Kidney epithelial cell (primary cell): ENCODE measurements at places on chromosomes 11 and 22.

DNA sequence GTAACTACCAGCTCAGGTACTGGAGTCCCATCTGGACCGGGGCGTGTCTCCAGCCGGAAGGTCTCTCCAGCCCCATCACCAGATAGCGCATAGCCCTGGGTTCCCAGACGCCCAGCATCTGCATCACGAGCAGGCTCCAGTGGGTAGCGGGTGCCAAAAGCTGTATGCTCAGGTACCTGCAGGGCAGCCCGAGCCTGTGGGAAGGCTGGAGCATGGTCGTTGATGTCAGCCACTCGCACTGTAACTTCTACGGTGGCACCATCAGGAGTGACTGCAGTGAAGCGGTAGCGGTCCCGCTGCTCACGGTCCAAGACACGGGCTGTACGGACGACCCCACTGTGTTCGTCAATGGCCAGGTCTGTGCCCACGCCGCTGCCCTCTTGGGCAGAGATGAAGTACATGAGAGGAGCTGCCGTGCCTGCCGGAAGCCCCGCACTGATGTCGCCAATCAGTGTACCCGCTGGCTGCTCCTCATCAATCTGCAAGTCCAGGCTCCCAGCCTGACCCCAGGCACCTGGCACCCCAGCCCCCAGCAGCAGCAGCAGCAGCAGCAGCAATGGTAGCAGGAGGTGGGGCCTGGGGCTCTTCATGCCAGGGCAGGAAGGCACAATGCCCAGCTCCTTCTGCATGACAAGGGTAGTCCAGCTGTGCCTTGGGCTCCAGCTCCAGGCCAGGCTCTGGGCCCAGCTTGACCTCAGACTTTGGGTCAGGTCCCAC is 14.5 kb downstream of the DCHS1 start:
- DNase-seq: no peak

- DNase-seq: peak; percentile 21
These were observed 58.2 kb downstream of the ACER3 start for GRCh38 chr11:76918941-76919386.

- DNase-seq: no peak
These were observed 45.3 kb downstream of the USP35 start for GRCh38 chr11:78234006-78234405.

- DNase-seq: no peak
These were observed 265.4 kb upstream of the PLET1 start for GRCh38 chr11:112525844-112526590.

- no peak for DNase-seq
These were observed 37.9 kb downstream of the TENM4 start for GRCh38 chr11:79402912-79403311.

DNA sequence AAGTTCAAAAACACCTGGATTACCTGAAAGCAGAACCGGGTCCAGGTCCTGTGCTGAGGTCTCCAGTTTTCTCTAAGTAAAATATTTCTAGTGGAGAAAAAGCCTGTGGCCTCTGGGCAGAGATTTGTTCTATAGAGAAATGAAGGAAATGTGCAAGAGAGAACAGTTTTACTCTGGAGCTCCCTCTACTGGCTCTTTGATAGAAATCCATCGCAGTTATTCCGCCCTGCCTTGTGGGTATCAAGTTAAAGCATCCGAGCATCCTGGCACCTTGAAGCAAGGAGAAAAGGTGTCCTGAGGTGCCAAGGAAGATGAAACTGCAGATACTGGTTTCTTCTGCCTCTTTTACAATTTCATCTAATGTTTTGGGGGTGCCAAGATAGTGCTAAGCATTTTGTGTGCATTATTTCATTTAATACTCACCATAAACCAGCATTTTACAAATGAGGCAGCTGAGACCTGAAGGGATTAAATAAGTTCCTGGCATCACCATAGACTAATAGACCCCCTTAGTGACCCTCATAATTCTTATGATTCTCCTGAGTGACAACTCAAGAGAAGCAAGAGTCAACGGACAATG is 113.1 kb upstream of the HSD17B12 start:
- DNase-seq: no peak

GRCh38 chr11:24157316-24157715 is 339.5 kb upstream of the LUZP2 start:
- no peak for DNase-seq

DNA sequence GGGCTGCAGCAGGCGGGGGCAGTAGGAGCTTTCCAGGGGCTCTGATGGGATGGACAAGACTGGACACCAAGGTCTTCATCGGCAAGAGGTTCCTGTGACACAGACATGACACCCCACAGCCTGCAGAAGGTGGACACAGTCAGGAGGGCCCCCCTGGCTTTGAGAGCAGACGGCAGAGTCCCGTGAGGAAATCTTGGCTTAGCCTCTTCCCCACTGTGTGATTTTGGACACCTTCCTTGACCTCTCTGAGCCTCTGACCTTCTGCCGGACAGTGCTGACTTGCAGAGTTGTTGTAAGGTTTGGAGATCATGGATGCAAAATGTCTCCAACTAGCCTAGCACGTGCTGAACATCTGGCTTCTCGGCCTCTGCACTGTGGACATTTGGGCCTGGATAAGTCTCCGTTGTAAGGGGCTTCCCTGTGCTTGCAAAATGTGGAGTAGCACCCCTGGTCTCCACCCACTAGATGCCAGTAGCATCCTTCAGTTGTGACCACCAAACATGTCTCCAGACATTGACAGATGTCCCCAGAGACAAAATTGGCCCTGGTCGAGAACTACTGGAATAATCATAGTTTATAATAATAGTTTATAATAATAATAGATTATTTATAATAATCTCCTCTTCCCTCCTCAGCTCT is 54.6 kb downstream of the MCM5 start:
- no peak for DNase-seq

DNA sequence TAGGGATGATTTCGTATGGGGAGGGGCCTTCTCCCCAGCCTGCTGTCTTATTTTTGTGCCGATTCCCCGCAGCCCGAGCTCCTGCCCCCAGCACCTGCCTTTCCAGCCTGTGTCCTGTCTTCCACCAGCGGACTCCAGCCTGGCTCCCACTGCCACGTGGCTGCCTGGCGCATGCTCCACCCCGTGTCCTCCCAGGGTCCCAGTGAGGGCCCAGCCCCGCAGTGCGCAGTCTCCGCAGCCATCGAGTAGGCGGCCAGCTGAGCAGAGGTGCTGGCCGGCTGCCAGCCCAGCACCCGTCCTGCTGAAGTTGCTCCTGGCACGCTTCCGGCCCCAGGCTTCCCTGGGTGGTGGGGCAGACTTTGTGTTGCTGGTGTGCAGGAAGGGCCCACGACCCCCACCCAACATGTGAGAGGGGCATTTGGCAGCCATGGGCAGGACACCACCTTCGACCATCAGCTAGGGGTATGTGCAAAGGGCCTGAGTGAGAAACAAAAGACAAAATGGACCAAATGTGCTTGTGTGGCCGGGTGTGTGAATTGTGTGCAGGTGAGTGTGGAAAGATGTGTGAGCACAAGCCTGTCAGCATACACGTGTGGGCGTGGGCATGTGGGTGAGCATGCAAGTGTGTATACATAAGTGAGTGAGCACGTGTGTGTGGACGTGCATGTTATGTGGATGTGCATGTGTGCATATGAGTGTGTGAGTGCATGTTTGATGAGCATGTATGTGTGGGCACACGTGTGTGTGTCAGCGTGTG is 55.9 kb downstream of the RTN4R start:
- no peak for DNase-seq

DNA sequence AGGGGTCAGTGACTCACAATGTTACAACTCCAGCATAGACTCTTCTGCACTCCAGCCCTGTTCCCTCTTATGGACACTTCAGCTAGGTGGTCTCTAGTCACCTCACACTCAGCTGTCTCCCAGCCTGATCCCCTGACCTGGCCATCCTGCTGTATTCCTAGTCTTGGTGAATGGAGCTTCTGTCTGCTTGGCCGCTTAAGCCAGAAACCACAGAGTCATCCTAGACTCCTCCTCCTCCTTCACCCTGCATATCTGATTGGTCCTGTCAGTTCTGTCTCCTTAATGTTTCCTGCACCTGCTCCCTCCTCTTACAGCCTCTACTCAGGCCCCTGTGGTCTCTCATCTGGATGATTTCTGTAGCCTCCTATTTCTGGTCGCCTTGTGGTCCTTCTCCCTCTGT is 144.9 kb downstream of the HIPK3 start:
- DNase-seq: peak; percentile 7

DNA sequence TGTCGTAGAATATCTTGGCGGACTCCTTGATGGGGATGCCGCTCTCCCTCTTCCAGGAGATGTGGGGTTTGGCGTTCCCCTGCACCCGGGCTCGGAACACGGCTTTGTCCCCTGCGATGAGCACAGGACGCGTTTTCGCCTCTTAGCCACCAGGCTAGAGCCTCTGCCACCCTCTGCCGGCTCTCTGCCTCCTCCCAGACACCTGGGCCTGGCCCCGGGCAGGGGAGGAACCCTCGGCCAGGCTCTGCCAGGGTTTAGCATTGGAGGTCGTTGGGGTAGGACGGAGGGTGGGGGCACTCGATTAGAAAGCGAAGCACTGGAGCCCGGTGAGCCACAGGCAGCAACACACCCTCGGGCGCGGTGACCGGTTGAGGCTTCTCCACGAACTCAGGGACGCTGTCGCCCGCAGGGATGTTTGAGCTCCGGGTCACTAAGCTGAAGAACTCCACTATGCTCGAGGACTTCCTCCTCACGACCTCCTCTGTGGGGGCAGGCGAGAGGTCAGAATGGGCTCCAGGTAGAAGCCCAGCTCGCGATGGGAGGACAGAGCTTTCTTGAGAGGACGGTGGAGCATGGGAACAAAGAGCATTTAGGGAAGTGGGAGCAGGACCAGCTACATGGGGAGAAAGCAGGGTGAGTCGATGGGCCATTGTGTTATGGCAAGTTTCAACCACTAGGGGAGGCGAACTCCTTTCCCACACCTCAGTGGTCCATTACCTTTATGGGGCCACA is 4.3 kb downstream of the IGSF22 start:
- no peak for DNase-seq

- no peak for DNase-seq
These were observed 33.7 kb upstream of the EI24 start for GRCh38 chr11:125535585-125535984.

DNA sequence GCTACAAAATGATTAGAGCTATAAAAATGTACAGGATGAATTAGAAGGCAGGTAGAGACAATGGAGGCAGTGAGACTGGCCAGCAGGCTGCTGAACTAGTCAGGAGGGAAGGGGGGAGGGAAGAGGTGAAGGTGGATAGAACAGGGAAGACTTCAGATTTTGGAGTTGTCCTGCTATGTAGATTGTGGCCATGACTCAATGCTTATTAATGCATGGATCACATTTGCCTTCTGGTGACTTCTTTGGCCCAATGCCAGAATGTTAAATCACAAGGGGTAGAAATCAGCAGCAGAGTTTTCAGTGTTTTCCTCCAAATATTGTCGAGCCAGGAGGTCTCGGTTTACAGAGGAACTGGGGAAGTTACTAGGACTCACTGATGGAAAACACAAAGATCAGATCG is 346.6 kb downstream of the AASDHPPT start:
- peak; percentile 56 for DNase-seq

- no peak for DNase-seq
These were observed 8.3 kb upstream of the SORL1-AS1 start for GRCh38 chr11:121460941-121461514.

GRCh38 chr11:35182317-35182939 is 43.5 kb downstream of the CD44 start:
- no peak for DNase-seq

DNA sequence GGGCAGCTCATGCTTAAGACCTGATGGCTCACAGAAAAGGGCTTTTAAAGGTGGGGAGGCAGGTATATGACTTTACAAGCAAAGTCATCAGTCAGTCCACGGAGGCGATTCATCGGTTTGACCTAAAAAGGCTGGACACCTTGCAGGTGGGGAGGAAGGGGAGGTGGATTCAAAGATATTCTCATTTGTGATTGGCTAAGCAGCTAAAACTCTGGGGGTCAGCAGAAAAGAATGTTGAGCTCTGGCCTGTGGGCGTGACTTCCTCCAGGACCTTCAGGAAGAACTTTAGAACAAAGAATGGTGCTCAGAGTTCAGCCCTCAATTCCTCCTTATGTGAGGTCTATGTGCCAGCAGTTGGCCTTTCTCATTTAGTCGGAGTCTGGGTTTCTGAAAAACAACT is 78.3 kb upstream of the LMO1 start:
- no peak for DNase-seq

- no peak for DNase-seq
These were observed 78.2 kb upstream of the NARS2 start for GRCh38 chr11:78652843-78653239.

DNA sequence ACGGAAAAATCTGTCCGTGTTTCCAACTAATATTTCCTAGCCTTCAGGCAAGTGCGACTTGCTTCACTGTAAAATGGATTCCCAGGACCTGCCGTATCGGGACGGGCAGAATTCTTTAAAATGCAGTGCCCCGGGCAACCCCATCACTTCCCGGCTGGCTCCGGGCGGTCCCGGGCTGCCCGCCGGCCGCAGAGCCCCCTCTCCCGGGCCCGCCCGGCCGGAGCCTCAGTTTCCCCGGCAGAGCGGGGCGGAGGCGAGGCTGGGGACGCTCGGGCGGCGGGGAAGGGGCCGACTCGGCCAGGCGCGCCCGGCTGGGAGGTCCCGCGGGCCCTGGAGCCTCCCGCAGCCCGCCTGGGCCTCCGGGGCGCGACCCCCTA is 84.2 kb upstream of the WNT7B start:
- no peak for DNase-seq

DNA sequence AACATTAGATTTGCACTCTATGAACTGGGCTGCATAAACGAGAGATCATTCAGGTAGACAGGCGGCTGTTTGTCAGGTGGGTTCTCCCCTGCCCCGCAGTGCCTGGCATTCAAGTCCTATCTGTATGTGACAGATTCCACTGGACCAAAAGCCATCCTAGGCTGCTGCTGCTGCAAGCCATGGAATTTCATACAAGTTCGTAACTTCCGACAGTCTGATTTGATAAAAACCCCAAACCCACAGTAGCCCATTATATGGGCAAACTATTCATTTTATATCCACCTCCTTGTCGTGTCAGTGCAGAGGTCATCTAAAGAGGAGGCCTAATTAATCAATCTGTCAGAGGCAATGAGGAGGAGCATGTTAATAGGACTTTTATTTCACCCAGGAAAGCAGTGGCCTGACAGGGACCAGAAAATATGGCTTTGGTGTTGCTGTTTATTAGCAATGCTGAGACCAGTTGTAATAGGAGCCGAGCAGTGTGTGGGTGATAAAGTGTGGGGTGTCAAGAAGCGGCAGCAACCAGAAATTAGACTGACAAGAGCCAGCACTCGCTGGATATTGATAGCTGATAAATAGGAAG is 124.2 kb downstream of the ARL14EP start:
- DNase-seq: no peak

GRCh38 chr11:112769170-112769569 is 192.1 kb upstream of the NCAM1 start:
- DNase-seq: no peak

- DNase-seq: no peak
These were observed 7.9 kb downstream of the NCAPD3 start for GRCh38 chr11:134215836-134216235.

GRCh38 chr11:32103941-32104340 is 13.1 kb downstream of the RCN1 start:
- DNase-seq: no peak

- DNase-seq: no peak
These were observed 11.0 kb upstream of the EHF start for GRCh38 chr11:34609850-34610249.

GRCh38 chr11:45933131-45933831 is 10.8 kb downstream of the LARGE2 start:
- DNase-seq: no peak

- DNase-seq: no peak
These were observed 160.7 kb upstream of the SEZ6L start for GRCh38 chr22:26008587-26008986.
